Lower lobe of right lung (tissue), 2 donors: ENCODE measurements at places on chromosomes 16 and 17. TPM values are rescaled to one million over a fixed set of nuclear protein-coding genes. Genes with fewer than 3 reads are reported as not detected.

Gene CDT1
- 3.5 TPM for total RNA-seq

Gene DBNDD1
- total RNA-seq, result 4.2 TPM

Gene PRSS36
- total RNA-seq, result 6.6 TPM

Gene MILR1
- 19.6 TPM for total RNA-seq

Gene MFAP4
- total RNA-seq, result 179 TPM

Gene CES5A
- not detected for total RNA-seq

Gene SMTNL2
- total RNA-seq, result 6.4 TPM

Gene TP53TG3C
- not detected for total RNA-seq

Gene SLC13A5
- not detected for total RNA-seq

Gene APOH
- 17.1 TPM for total RNA-seq

Gene CD79B
- total RNA-seq, result 4.7 TPM

Gene TNFRSF13B
- 0.27 TPM for total RNA-seq

Gene ABCC12
- total RNA-seq, result not detected

Gene CCL7
- total RNA-seq, result not detected

Gene ARL4D
- total RNA-seq, result 12.9 TPM

Gene PPY
- total RNA-seq, result not detected

Gene NPIPA2
- 8.5 TPM for total RNA-seq

Gene CAMTA2
- total RNA-seq, result 49.9 TPM

Gene SKAP1
- total RNA-seq, result 6.4 TPM

Gene FOXN1
- 0.15 TPM for total RNA-seq

Gene KRT12
- total RNA-seq, result not detected

Gene TMEM88
- total RNA-seq, result 12.0 TPM

Gene CYGB
- 30.2 TPM for total RNA-seq

Gene PHAF1
- 21.7 TPM for total RNA-seq

Gene CCL17
- 2.8 TPM for total RNA-seq

Gene MAPT
- total RNA-seq, result 5.5 TPM

Gene KRTAP4-4
- total RNA-seq, result not detected

Gene ZNF286A
- total RNA-seq, result 11.2 TPM

Gene HAS3
- total RNA-seq, result 12.6 TPM

Gene PAGR1
- total RNA-seq, result 18.1 TPM

Gene FAM83G
- total RNA-seq, result 5.8 TPM

Gene CDK3
- 8.4 TPM for total RNA-seq

Gene ABCC6
- 40.5 TPM for total RNA-seq

Gene RAB11FIP4
- total RNA-seq, result 15.7 TPM

Gene GFOD2
- 18.9 TPM for total RNA-seq

Gene SHCBP1
- total RNA-seq, result 2.1 TPM

Gene WWP2
- total RNA-seq, result 83.7 TPM

Gene MYH8
- total RNA-seq, result not detected

Gene SOX8
- total RNA-seq, result 0.15 TPM

Gene KCNH6
- total RNA-seq, result 0.27 TPM

Gene ASGR1
- 5.1 TPM for total RNA-seq

Gene DYNLRB2
- 7.1 TPM for total RNA-seq

Gene DOC2B
- 6.2 TPM for total RNA-seq

Gene CBX2
- 3.9 TPM for total RNA-seq

Gene ZPBP2
- not detected for total RNA-seq

Gene SRR
- 12.2 TPM for total RNA-seq

Gene ATP2A1
- 0.38 TPM for total RNA-seq

Gene IRX5
- 23.8 TPM for total RNA-seq

Gene UMOD
- total RNA-seq, result not detected

Gene MPP2
- total RNA-seq, result 0.62 TPM

Gene GPR179
- 0.15 TPM for total RNA-seq

Gene CIBAR2
- 12.8 TPM for total RNA-seq

Gene PIK3R6
- 2.5 TPM for total RNA-seq

Gene CXCL16
- total RNA-seq, result 249 TPM

Gene CHTF18
- 11.3 TPM for total RNA-seq
